ENCODE measurements at places on chromosomes 5 and 9.
A peak's percentile ranks its signal among the peaks of the same experiment; 100 is the strongest.

- DNase-seq, result no peak
Measured at GRCh38 chr5:105885266-105885665, 1785.5 kb downstream of the EFNA5 start.

GRCh38 chr5:56302027-56302426 lies 68.9 kb upstream of the ANKRD55 start:
- no peak for DNase-seq

GRCh38 chr9:131824155-131824594 lies 84.3 kb upstream of the RAPGEF1 start:
- no peak for DNase-seq

DNA sequence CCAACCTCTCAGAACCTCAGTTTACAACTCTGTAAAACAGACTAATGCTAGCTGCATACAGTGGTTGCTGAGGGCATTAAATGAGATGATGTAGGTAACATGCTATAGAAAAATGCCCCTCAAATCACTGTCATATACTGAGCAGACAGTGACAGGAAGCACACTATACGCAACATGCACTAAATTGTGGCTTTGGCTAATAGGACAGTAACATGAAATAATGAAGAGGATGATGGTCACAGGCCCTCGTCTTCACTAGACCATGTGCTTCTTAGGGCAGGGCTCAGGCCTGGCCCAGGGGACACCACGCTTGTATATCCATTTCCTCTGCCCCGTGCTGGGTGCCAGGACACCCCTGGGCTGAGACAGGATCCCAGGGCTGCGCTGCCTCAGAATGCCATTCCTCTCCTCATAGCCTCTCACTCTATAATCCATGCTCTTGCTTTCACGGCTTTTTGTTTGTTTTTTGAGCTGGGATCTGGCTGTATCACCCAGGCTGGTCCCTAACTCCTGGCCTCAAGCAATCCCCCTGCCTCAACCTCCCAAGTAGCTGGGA lies 18.9 kb downstream of the CSF1R start:
- no peak for DNase-seq

DNA sequence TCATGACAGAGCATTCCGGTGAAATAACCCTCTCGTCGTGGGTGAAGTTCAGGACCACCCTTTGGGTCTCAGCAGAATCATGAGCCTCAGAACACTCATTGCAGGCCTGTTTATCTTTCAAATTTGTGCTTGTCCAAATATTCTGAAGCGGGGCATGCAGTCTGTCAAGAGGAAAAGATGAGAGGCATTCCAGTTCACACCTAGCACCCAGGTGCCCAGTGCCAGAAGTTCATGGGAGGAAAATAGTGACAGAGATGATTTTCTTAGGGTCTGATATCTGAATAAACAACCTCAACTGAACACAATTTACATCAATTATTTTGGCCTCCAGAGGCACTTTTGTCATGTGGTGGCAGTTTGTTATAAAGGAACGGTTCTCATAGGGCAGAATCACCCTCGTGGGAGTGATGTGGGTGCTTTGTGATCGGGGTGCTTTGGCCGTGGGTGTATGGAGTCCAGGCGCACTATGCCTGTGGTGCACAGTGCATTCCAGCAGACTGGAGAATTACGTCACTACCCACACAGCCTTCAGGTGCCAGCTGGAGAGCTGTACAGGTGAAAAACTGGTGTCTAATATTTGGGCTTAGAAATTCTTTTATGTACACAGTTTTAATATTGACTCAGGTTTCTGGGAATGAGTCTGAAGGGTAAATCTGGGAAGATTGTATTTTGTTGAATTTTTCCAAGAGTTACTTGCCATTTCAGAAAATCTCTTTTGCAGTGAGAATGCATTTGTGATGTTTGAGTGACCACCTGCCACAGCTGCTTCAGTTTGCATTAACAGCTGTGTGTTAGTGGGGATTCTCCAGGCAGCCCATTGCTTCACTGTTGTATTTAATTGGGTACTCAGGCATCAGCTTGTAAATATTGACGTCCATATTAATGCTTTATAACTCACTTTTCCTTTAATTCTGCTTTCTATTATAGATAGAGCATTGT lies 289.3 kb downstream of the FANCC start:
- no peak for DNase-seq

DNA sequence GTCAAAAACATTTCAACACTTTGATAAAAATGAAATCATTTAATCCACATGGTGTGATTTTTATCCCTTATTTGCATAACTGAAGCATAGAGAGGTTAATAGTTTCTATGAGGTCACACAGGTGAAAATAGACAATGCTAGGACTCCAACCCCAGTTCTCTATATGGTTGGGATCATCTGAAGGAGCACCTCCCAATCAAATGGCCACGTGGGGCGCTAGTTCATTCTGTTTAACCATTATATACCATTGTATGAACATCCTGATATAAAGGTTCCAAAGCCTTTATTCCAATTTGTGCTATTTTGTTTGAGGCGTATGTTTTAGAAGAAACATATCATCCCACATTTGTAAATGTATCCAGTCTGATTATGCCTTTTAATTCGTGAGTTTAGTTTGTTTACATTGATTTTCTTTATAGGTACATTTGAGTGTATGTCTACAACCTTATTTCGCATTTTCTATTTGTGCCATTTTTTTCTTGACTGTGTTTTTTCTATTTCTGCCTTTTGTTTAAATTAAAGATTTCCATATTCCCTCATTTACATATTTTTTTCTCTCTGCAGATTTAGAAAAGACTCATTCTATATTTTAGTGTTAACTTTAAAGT lies 1092.0 kb downstream of the MAT2B start:
- DNase-seq, result no peak

DNA sequence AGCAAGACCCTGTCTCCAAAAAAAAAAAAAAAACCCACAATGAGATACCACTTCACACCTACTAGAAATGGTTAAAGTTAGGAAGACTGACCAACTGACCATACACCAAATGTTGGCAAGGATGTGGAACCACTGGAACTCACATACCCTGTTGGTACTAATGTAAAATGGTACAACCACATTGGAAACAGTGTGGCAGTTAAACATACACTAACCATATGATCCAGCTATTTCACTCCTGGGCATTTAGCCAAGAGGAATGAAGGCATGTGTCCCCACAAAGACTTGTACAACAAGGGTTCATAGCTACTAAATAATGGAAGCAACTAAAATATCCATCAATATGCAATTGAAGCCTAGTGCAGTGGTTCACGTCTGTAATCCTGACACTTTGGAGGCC lies 21.3 kb downstream of the NAIF1 start:
- no peak for DNase-seq

- DNase-seq, result no peak
Measured at GRCh38 chr5:174145821-174146220, 100.3 kb downstream of the NSG2 start.

DNA sequence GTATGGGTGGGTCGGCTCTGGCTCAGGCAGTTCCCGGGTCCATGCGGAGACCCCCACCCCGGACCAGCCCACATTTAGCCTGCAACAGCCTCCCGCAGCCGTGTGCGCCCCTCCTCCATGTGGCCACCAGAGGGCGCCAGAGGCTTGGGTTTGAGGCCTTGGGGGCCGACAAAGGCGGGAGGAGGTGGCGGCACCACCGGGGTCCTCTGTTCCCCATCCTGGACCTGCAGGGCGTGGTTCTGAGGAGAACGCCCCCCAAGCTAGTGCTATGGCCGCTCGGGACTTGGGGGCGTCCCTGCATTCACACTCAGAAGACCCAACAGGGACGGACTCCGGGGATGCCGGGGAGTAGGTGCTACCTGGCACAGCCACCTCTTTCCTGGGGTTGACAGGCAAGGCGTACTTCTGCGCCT lies 16.5 kb downstream of the ASS1 start:
- peak; percentile 44 for DNase-seq

DNA sequence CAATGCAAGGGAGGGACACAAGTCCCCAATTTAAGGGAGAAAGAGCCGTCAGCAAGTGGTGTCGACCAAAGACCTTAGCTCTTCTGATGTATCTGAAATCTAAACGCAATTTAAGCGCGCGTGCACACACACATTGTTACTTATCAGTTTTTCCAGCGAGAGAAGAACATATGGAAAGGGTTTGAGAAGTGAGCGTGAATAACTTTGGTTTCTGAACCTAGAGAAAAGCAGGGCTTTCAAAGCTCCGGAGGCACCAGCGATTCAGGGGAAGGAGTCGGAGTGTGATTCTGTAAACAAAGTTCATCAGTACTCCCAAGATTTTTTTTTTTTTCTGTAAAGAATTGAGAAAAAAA lies 191.8 kb downstream of the MEF2C start:
- DNase-seq, result no peak

DNA sequence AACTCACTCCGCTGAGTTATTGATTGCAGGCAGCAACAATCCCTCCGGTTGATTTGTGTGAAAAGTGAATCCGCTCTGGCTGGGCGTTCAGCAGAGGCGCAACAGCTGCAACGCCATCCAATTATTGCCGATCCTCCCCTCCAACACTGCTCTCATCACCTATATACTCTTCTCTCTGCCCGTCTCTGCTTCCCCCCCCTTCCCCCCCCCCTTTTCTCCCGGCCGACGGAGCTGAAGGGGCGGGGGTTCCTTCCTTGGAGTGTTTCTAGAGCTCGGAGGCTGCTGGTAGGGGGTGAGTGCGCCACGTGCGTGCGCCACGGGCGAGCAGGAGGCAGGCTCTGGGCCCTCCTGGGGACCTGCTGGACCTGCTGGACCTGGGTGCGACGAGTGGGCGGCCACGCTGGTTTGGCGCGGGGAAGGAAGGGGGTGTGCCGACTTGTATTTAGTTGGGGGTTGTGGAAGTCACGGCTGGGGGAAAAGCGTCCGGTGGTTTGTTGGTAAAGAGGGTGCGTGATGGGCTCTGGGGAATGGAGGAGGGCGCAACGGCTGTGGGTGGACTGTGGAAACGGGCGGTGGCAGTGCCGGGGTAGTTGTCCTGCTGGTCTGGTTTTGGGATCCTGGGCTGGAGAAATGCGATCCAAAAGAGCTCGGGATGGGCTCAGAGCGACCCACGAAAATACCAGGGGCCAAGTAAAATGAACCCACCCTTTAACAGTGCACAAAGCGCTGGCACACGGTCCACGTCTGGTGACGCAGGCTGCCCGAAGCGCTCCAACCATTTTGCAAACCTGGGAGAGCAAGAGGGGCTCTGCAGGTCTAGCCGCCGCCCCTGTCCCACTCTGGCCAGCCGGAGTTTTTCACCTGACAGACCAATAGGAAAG lies 6.4 kb upstream of the MEF2C start:
- no peak for DNase-seq

DNA sequence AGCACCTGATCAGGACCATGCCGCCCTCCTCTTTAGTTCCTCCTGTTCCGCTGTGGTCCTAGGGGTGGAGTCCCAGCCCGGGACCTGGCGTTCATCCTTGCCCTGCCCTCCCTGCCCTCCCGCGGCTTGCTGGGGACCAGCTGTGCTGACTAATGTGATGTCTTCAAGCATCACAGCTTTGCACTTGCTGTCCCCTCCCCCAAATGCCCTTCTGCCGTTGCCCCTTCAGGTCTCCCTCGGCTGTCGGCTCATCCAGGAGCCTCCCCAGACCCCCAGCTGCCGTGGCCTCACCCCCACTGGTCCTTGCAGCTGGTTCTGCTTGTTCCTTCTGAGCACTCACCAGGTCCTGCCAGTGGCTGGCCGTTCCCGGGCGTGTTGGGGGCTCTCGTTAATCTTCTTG lies 19.9 kb downstream of the RXRA start:
- DNase-seq, result no peak

- no peak for DNase-seq
Measured at GRCh38 chr5:140303966-140304365, 1.1 kb upstream of the PFDN1 start.

DNA sequence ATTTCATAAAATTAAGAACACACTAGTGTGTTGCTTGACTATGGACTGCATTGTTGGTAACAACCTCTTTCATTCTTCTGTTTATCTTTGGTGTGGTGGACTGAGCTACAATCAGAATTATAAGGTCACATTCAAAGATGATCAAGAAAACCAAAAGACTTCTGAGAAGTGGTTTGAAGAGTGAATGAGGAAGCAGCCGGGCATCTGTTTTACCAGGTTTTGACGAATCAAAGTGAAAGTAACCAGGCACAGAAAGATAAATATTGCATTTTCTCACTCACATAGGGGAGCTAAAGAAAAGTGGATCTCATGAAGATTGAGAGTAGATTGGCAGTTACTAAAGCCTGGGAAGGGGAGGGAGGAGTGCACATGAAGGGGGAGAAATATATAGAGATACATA lies 589.1 kb downstream of the ZNF608 start:
- no peak for DNase-seq

DNA sequence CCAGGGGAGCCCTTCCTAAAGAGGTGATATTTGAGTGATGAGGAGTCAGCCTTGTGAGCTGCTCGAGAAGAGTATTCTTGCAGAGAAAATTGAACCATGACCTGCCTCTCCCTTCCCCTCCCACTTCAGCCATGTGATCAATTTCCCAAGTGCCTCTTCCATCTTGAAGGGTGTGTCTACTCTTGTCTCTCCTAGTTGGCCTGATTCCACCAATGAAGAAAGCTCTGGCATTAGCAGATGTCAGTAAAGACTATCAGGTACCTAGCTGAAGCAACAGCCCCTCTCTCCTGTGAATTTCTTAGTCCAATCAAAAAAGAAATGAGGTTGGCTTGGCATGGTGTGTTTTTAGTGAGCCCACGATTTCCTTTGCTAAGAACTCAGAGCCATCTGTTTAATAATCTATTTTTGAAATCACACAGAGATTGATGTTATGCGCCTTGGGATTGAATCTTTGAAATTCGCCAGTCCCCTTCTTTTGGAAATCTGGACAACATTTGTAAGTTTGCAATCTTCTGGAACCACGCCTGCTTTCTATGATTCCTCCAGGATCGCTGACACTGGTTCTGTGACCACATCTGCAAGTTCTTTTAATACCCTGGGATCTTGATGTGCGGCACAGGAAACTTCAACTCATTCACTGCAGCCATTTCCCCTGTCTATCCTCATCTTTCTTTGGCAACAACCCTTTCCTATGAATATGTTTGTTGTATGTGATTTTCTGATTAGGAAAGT lies 404.6 kb downstream of the DMRT2 start:
- no peak for DNase-seq

Measured in CD4-positive, alpha-beta T cell treated with Interleukin-4 for 4 hours (primary cell).